ENCODE measurements at places on chromosomes 6 and 20.

DNA sequence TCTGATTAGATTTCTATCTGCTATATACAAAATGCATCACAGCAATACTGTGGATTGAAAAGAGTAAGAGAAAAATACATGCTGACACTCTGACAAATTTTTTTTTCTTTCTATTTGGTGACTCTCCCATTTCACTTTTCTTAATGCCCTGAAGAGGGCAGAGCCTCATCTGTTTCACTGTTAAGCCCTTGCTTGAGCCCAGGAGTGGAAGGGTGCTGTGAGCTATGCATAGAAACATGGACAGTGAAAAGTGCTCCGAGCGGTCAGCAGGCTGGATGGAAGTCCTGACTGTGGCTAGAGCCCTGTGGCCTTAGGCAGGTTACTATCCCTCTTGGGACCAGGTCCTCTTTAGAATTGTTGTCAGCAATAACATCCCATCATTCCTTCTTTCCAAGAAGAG lies 17.4 kb upstream of the CSE1L start:
- no peak for DNase-seq

DNA sequence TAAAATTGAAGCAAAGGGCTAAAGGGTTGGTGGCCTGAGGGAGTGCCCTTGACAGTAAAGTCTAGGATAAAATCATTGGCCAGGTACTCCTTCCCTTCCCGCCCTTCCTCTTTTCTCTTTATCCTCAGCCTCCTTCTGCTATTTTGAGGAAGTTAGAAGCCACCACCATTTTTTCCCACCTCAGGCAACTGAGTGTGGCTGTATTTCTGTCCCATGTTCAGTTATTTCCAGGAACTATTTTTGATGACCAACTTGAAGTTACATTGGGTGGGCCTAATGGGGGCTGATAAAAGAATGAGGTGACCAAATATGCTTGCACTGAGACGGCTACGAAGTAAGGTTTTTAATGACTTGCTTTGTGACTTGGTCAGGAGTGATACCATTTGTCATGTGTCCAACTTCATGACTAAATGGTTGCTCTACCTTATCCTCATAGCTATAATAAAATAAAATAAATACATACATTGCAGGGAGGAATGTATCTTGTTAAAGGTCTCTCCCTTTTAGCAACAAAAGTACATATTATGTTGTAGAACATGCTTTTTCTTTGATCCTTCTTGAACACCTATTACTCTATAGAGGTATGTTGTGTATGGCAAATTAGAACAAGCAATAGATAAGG lies 12.0 kb downstream of the PTPN1 start:
- DNase-seq: no peak

GRCh38 chr20:52975803-52976531 lies 3.8 kb downstream of the TSHZ2 start:
- DNase-seq: no peak

DNA sequence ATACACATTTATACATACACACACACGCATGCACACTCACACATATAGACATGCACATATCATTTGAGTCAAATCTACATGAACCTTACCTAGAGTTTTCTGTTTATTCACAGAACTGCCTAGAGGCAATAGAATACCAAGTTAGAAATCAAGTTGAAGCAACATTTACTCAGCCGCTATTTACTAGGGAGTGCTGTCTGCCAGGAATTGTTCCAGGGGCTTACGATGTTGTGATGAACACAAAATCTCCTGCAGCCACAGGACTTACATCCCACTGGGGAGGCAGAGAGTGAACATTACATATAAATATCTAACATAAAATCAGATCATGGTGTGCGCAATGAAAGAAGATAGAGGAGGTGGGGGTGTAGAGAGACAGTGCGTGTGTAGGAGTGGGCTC lies 80.4 kb downstream of the GCLC start:
- no peak for DNase-seq

DNA sequence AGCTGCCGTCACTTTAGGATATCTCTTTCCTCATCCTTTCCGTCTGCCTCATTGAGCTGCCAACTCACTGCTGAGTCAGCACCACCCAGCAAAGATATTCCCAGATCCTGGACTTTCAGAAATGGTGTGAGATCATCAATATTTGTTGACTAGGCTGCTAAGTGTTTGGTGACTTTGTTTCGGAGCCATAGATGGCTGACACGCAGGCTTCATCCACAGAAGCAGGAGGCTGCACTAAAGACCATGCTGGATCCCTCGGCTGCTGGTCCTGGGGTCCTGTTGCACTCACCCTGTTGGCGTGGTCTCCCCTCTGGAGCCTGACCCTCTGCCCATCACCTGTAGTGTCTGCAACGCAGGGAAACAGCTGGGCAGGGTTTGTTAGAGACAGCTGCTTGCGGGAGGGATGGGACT lies 96.5 kb downstream of the ERMARD start:
- peak; percentile 32 for DNase-seq

- DNase-seq: no peak
Observed at GRCh38 chr20:52037370-52037769, 154.2 kb downstream of the ZFP64 start.

DNA sequence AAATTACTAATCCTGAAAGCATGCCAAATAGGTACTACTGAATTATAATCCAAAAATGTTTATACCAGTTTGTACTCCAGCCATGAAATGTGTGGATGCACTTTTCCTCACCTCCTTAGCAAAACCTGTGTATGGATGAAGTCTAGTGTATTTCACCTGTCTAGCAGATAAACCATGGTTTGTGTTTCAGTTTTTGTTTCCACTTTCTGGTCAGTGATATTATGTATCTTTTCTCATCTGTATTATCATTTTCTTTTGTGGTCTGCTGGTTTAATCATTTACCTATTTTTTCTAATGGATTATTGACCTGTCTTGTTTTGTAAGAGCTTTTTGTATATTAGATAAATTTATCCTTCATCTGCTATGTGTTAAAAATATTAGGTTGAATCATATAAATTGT lies 41.0 kb upstream of the TMEM217 start:
- no peak for DNase-seq

DNA sequence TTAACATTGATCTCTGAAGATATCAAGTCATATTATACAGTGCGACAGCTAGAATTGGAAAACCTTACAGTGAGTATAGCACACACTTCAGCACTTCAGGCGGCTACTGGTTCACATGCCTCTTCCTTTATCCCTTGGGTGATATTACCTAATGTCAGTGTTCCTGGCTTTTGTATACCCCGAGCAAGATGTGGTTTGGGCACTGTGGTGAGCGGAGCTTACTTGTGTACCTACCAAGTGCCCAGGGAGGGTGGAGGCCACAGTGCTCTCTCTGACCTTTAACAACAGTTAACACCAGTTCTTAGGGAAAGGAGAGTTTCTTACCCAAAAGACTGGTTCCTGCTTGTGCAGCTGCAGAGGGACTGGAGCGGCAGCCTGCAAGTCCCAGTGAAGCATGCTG lies 64.4 kb downstream of the PTPN1 start:
- DNase-seq: no peak

DNA sequence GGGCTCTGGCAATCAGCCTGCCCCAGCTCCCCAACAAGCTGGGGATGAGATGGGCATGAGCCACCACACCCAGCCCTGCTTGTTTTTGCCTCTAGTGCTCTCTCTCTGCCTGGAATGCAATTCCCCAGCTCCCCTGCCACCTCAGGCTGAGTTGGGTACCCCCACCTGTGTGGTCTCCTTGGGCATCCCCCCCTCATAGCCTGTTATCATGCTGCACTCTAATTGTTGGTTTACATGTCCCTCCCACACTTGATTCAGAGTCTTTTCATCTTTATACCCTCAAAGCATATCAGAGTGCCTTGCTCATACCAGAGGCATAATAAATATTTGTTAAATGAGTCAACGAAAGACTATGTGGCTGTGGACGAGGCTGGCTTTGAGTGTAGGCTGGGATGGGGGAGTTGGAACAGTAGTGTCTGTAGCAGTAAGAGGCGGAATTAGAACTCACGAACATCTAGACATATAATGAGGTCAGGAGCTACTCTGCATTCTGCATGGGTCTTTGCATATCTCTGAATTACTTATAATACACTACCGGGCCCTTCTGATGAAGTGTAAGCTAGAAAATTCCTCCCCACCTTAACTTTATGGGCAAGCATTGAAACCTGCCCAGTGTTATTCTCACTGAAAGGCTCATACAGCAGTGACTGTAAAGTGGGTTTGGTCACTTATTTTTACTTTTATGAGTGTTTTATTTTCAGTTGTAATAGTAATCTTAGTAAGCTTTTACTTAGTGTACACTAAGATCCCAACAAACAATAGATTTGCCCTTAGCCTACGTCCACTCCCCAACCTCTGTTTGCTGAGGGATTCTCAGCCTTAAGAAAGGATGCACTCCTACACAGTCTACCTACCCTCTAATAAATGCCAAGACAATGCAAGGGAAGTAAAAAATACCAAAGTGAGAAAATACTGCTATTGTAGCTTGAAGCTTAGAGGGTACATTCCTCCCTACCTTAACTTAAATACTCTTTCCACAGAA lies 58.7 kb downstream of the EDN1 start:
- no peak for DNase-seq

GRCh38 chr20:47353239-47353691 lies 3.2 kb downstream of the ZMYND8 start:
- DNase-seq: no peak

DNA sequence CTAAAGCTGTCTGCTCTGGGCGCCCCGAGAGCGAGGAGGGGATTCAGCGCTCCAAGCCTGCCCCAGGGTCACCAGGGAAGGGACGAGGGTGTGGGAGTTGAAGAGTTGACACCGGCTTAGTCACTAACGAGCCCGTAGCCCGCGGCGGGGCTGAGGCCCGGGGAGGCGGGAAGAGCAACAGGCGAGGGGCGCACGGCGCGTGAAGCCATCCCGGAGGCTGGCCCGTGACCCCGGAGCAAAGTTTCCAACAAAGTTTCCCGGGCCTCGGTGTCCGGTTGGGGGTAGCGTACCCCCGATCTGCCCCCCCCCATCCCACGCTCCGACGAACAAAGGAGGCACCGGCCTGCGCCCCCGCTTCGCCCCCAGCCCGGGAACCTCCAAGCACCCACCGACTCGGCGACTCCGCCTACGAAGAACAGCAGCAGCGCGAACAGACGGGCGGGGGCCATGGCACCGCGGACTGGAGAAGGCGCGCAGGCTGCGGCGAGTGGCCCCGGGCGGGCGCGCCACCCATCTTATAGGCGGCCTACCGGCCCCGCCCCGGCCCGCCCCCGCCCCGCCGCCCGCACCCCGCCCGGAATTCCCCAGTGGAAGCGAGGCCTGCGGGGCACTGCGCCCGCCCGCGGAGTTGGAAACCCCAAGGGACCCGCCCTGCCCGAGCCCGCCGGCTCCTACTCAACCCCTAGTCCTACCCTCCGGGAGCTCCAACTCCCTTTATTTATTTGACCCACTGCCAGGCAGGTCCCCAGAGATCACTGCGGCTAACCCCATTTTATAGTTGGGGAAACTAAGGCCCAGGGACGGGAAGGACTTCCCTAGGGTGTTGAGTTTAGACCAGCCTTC lies at the start of gene SDC4:
Gene SDC4, minus strand, starts transcription at position 489 of the 843 bp plus-strand sequence. Its CDS starts 40 bp downstream, at position 449.
- peak; percentile 79 for DNase-seq

DNA sequence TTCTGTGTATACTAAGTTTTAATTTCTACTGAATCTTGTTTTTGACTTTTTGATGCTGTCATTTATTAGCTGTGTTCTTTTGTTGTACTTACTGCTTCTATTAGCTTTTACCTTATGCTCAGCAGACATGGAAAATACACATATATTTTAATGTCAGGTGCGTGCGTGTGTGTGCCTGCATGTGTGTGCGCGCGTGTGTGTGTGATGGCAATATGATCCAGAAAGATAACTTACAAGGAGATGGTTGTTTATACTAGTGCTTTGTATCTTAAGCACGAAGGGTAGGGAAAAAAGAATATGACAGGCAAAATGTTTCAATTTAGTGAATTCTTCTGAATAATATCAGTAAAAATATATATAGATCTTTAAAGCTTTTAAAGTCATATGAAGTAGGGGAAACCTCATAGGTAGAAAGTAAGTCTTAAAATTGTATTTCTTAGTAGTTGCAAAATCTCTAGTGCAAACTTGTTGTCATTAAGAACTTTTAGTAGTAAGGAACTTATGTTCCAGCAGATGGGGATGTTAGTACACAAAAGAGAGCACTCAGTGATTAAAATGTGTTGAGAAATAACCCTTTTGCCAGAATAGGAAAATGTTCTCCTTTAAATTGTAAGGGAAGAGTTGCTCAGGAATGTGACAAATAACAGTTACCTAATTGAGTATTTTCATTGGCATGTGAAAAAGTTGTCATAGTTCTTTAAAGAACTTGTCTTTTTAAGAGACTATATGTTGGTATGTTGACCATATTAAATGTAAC lies 13.2 kb downstream of the QKI start:
- no peak for DNase-seq

GRCh38 chr6:5998711-5999687 lies 7.7 kb downstream of the NRN1 start:
- no peak for DNase-seq

GRCh38 chr6:90521955-90522354 lies 64.9 kb downstream of the MAP3K7 start:
- no peak for DNase-seq

GRCh38 chr6:13049666-13050254 lies 278.6 kb downstream of the TBC1D7 start:
- DNase-seq: no peak

GRCh38 chr6:75217193-75217592 lies 11.3 kb upstream of the COL12A1 start:
- no peak for DNase-seq

GRCh38 chr20:25199473-25200260 lies 4.2 kb downstream of the ENTPD6 start:
- no peak for DNase-seq

- DNase-seq: no peak
Observed at GRCh38 chr20:19735446-19735845, 22.6 kb upstream of the RIN2 start.

- no peak for DNase-seq
Observed at GRCh38 chr6:6218759-6219085, 101.7 kb downstream of the F13A1 start.

- DNase-seq: no peak
Observed at GRCh38 chr6:147782302-147782701, 273.8 kb downstream of the SAMD5 start.

GRCh38 chr20:63836458-63837344 lies 5.6 kb upstream of the ZBTB46 start:
- no peak for DNase-seq

DNA sequence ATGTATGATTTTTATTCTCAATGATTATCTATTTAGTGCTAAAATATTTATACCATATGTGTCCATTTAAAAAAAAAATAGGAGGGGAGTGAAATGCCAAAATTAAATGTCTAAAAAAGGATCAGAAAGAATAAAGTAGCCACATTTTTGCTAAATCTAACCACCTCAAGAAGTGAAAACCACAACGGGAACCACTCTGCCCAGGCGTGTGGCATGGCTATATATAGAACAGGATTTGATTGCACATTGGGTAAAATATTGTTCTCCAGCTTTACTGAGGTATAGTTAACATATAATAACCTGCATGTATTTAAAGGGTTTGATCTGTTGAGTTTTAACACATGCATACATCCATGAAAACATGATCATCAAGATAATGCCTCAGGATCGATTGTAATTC lies 19.0 kb upstream of the AFDN start:
- DNase-seq: no peak

GRCh38 chr6:17045581-17046322 lies 56.1 kb upstream of the STMND1 start:
- no peak for DNase-seq

GRCh38 chr6:11437824-11438459 lies 99.6 kb upstream of the TMEM170B start:
- DNase-seq: no peak
